ENCODE measurements at places on chromosomes 5 and 9.

GRCh38 chr5:149962601-149963300, 2.2 kb downstream of the SLC26A2 start:
- DNase-seq = no peak

DNA sequence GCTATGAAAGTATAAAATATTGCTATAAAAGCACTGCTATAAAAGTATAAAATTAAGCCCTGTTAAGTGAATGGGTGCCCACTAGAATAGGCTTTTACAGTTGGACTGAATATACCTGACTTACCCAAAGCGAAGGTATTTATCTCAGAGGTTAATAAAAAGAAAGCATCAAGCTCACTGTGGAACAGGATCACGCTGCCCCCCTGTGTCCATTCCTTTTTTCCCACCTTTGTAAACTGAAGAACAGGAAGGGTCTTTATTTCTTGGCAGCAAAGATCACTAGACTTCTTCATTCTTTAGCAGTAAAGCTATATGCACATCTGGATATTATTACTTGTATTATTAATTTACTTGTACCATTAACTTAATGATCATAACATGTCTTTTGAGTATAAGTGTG, 22.1 kb upstream of the PLPP6 start:
- DNase-seq = peak; percentile 24

DNA sequence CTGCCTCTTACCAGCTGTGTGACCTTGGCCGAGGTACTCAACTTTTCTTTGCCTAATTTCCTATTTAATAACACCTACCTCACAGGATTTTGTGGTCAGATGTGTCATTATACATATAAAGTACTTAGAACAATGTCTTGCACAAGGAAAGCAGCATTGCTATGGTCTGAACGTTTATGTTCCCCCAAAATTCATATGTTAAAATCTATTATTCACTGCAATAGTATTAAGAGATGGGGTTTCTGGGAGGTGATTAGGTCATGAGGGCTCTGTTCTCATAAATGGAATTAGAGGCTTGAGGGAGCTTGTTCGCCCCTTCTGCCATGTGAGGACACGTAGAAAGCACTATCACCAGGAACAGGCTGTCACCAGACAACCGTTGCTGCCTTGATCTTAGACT, 10.9 kb upstream of the RNF145 start:
- DNase-seq = no peak

DNA sequence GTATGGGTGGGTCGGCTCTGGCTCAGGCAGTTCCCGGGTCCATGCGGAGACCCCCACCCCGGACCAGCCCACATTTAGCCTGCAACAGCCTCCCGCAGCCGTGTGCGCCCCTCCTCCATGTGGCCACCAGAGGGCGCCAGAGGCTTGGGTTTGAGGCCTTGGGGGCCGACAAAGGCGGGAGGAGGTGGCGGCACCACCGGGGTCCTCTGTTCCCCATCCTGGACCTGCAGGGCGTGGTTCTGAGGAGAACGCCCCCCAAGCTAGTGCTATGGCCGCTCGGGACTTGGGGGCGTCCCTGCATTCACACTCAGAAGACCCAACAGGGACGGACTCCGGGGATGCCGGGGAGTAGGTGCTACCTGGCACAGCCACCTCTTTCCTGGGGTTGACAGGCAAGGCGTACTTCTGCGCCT, 16.5 kb downstream of the ASS1 start:
- peak; percentile 43 for DNase-seq

GRCh38 chr9:17942498-17942897, 363.6 kb downstream of the SH3GL2 start:
- no peak for DNase-seq
